Neural crest cell (in vitro differentiated cells): ENCODE measurements at places on chromosomes 6 and 20.

DNA sequence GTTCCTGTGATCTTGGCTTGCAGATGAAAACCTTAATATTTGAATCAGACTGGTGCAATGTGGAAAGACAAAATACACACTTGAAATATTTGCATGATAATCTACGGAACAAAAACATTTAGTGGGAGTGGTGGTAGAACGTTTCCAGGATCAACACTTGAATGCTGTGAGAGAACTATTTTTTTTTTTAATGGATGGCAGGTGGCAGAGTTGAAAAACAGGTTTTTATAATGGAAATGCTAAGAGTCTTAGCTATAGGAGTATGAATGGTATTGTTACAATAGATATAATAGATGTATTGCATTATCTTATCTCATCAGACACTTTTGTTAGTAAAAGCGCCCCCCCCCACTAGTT is 49.2 kb downstream of the CDKAL1 start:
- no peak for DNase-seq

- DNase-seq = no peak
Observed at GRCh38 chr6:96657344-96657743, 94.4 kb downstream of the FHL5 start.

DNA sequence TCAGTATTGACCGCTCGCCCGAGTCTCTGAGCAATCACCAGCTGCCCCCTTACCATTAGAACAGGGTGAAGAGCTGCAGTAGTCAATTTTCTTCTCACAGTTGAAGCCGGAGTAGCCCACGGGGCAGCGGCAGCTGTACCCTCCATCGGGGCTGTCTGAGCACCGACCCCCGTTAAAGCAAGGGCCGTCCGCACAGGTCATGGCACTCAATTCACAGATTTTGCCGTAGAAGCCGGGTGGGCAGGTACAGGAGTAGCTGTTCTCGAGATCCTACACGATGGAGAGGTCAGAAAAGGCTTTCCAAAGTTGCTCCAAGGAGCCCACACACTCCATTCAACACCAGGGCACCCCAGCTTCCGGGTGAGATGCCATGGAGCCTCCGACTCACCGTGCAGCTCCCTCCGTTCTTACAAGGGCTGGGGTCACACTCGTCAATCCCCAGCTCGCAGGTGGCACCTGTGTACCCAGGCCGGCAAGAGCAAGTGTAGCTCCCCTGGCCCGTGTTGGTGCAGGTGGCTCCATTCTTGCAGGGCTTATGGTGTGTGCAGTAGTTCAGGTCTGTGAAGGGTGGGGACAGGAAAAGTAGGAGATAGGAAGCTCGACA is 5.9 kb downstream of the DLL1 start:
- no peak for DNase-seq

DNA sequence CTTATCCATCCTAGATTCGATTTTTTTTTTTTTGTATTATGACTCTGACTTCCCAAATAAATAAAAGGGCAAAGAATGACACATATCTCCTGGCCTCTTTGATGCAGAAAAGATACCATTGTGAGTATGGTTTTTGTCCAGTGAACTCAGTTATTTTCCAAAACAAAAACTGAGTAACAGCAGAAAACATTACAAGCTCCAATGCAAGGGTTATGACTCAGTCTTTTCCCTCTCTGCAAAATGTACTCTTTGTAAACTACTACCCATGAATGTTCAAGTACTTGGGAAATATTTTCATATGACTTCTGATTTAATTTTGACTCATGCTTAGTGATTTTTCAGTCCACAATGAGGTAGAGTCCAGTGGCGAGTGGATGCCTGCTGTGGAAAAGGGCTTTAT is 355.3 kb downstream of the RNF144B start:
- DNase-seq = no peak

DNA sequence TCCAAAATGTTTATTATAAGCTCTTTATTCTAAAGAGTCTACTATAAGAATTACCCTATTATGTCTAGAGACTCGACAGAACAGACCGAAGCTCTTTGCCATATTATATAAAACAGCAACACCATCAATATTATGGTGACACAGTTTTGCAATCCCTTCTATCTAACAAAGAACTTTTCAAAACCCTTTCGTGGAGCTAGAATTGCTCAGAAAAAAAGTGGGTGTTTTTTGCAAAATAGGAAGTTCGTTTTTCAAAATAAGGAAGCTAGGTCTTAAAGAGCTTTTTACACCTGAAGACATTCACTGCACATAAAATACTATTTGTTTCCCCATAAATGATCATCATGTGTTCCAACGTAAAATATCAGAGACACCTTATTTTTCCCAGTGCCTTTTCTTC is 240.0 kb downstream of the FOXC1 start:
- DNase-seq = no peak

DNA sequence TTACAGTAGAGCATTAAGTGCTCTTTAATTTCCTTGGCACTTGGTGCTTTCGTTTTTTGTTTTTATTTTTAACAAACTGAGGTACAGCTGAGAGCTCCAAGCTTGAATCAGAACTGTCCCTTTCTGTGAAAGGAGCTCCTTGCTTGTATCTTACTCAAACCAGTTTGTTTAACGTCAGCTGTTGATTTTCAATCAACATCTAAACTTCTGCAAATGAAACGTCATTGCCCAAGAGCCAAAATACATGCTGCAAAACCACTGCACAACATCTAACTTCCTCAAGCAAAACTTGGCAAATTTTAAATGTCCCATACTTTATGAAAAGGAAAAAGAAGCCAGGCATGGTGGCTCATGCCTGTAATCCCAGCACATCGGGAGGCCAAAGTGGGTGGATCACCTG is 15.2 kb downstream of the VNN2 start:
- DNase-seq = no peak
